ENCODE measurements at places on chromosomes 7 and 10.

DNA sequence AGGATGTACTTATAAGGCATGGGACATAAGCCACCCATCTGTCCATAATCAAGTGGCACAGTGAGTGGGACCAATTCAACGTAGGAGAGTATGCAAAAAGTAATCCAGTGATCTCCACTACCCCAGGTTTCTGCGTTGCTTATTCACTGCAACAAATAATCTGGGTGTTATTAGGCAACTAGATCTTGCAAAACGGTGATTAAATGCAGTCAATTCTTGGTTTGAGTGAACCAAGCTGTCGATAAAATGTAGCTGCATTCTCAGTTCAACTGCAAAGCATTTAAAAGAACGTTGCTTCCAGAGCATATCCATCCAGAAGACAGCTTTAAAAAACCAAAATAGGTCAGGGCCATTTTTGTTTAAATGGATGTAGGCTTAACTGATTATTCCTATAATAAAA lies 5.0 kb downstream of the LSMEM1 start:
- H3K27ac ChIP-seq: no peak overlapping the region
- no peak for DNase-seq
- H3K27me3 ChIP-seq: no peaks in the 10 kb centered on the region
- H3K4me1 ChIP-seq: peaks cover 7% of the 10 kb centered on the region
- H3K36me3 ChIP-seq: no peaks in the 10 kb centered on the region

GRCh38 chr10:67612577-67613537 lies 83.1 kb downstream of the CTNNA3 start:
- peak overlapping the region; percentile 81 for H3K27ac ChIP-seq
- peaks cover 9% of the 10 kb centered on the region for H3K36me3 ChIP-seq
- peaks cover 24% of the 10 kb centered on the region for H3K27me3 ChIP-seq
- H3K4me1 ChIP-seq: peaks cover 24% of the 10 kb centered on the region
- H3K4me3 ChIP-seq: peak overlapping the region; percentile 9
- DNase-seq: peak; percentile 77

DNA sequence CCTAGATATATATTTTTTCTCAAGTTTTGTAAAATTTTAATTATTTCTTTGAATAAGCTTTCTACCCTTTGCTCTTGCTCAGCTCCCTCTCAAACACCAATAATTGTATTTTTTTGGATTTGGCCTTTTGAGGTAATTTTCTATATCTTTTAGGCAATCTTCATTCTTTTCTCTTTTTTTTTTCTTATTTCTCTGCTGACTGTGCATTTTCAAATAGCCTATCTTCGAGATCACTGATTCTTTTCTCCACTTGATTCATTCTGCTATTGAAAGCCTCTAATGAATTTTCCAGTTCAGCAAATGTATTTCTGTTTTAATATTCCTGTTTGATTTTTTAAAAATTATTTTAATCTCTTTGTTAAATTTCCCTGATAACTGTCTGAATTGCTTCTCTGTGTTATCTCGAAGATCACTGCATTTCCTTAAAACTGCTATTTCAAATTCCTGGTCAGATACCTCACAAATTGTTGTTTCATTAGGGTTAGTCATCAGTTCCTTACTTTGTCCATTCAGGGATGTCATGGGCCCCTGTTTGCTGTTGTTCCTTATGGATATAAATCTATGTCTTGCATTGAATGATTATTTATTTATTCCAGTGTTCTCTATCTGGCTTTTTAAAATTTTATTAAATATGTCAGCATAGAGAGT lies 100.1 kb upstream of the UNC5B start:
- DNase-seq: no peak
- no peak overlapping the region for H3K27ac ChIP-seq
- H3K36me3 ChIP-seq: peaks cover 3% of the 10 kb centered on the region
- H3K27me3 ChIP-seq: peaks cover 21% of the 10 kb centered on the region
- H3K4me1 ChIP-seq: no peaks in the 10 kb centered on the region
- no peak overlapping the region for H3K4me3 ChIP-seq

DNA sequence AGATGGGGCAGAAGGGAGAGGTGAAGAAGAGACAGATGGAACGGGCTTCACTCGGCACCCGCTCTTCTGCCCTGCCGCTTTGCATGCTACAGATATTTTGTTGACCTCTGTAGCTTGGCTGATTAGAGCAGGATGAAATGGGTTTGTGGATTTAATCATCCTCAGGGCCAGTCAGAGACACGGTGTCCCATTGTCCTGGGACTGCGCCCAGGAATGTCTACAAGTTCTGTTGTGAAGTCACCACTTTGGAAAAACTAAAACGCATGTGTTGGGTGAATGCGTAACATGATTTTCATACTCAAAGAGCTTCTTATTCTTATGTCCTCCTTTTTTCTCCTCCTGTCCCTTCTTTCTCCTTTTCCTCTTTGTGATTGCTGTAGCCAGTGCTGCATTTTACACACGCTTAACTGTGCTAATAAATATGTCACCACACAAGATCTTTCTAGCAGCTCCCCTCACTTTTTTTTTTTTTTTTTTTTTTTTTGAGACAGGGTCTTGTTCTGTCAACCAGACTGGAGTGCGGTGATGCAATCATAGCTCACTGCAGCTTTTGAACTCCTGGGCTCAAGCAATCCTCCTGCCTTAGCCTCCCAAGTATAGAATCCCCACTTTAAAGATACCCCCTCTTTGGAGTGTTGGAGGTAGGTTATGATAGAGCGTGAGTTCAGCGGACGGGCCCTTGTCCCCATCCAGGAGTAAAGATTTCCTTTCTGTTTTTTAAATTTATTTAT lies 3.4 kb downstream of the CPA4 start:
- H3K36me3 ChIP-seq: no peaks in the 10 kb centered on the region
- H3K27ac ChIP-seq: peak overlapping the region; percentile 25
- H3K27me3 ChIP-seq: no peaks in the 10 kb centered on the region
- H3K4me3 ChIP-seq: no peak overlapping the region
- H3K4me1 ChIP-seq: no peaks in the 10 kb centered on the region

- no peak overlapping the region for H3K27ac ChIP-seq
- DNase-seq: peak; percentile 39
- H3K4me3 ChIP-seq: no peak overlapping the region
These were observed 56.9 kb downstream of the NEUROG3 start for GRCh38 chr10:69516316-69516715.

DNA sequence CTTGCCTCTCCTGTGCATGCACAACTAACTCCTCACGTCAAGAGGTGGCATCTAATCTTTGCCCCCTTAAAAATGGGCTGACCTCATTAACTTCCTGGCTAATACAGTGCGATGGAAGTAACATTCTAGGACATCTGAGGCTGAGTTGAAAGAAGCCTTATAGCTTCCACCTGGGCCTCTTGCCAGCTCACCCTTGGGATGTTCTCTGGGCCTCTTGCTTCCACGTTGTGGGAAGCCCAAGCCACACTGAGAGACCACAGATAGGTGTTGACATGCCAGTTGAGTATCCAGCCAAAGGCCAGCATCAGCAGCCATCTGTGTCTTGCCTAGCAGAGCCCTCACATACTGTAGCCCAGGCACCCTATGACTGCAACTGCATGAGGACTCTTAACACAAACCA lies 60.8 kb upstream of the GDF10 start:
- H3K27ac ChIP-seq: no peak overlapping the region
- peaks cover 9% of the 10 kb centered on the region for H3K4me1 ChIP-seq
- DNase-seq: no peak
- H3K36me3 ChIP-seq: no peaks in the 10 kb centered on the region

- H3K4me3 ChIP-seq: no peak overlapping the region
- peaks cover 8% of the 10 kb centered on the region for H3K4me1 ChIP-seq
- H3K36me3 ChIP-seq: peaks cover 65% of the 10 kb centered on the region
- H3K27ac ChIP-seq: no peak overlapping the region
- no peaks in the 10 kb centered on the region for H3K27me3 ChIP-seq
These were observed 52.1 kb downstream of the TRRAP start for GRCh38 chr7:98930464-98930863.

GRCh38 chr7:27863880-27864279 lies 123.9 kb downstream of the TAX1BP1 start:
- no peak overlapping the region for H3K4me3 ChIP-seq
- no peak overlapping the region for H3K27ac ChIP-seq
- no peak for DNase-seq
- peaks cover 10% of the 10 kb centered on the region for H3K4me1 ChIP-seq
- H3K27me3 ChIP-seq: no peaks in the 10 kb centered on the region
- H3K36me3 ChIP-seq: no peaks in the 10 kb centered on the region

DNA sequence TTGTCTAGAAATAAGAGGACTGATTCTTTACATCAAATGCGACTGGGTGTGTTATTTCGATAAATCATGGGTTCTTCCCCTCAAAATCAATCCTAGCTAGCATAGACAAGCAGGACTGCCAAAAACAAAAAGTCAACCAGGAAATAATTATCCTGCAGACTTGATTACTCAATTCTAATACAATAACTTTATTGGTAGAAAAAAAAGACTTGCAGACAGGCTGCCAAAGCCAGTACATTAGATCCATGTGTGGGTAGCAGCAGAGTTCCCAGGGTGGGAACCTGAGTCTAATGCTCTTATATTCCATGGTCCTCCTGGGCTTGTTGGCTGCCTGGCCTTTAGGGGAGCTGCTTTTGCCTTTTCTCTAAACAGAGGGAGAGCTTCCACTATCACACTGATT lies 7.8 kb downstream of the AFAP1L2 start:
- no peak overlapping the region for H3K27ac ChIP-seq
- H3K4me1 ChIP-seq: peaks cover 21% of the 10 kb centered on the region
- DNase-seq: no peak
- no peaks in the 10 kb centered on the region for H3K36me3 ChIP-seq

DNA sequence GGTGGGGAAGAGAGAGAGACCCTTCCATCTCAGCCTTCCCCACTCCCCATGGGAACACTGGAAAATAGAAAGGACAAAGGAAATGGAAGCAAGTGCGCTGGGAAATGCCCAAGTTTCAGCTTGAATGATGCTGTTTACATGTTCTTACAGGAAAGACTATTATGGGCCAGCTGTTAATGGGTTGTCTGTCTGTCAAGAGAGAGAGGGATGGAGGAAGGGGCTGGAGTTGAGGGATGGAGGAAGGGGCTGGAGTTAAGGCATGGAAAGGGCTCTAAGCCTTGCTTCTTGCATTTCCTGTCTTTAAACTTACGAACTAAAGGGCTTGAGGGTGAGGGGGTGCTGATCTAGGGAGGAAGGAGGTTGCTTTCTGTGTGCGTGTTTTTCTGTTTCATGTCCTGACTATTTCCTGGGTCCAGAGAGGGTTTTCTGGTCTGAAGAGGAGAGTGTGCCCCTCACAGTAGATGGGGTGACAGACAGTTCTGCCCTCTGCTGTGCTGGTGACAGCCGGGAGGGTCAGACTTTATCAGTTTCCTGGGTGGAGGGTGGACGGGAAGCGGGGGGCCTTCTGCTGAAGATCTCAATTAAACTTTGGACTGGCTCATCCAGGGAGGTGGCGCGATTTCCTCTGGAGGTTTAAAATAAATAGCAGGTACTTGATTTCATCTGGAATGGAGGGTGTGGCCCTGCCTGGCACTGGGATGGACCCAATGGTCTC lies 30.5 kb downstream of the GRK5 start:
- H3K4me1 ChIP-seq: peaks cover 38% of the 10 kb centered on the region
- peak overlapping the region; percentile 28 for H3K27ac ChIP-seq
- H3K27me3 ChIP-seq: no peaks in the 10 kb centered on the region
- H3K36me3 ChIP-seq: peaks cover 4% of the 10 kb centered on the region
- no peak for DNase-seq

- peaks cover 2% of the 10 kb centered on the region for H3K27me3 ChIP-seq
- H3K4me1 ChIP-seq: peaks cover 36% of the 10 kb centered on the region
- peaks cover 3% of the 10 kb centered on the region for H3K36me3 ChIP-seq
- DNase-seq: no peak
- no peak overlapping the region for H3K4me3 ChIP-seq
These were observed 148.7 kb upstream of the RSU1 start for GRCh38 chr10:16965740-16966447.

DNA sequence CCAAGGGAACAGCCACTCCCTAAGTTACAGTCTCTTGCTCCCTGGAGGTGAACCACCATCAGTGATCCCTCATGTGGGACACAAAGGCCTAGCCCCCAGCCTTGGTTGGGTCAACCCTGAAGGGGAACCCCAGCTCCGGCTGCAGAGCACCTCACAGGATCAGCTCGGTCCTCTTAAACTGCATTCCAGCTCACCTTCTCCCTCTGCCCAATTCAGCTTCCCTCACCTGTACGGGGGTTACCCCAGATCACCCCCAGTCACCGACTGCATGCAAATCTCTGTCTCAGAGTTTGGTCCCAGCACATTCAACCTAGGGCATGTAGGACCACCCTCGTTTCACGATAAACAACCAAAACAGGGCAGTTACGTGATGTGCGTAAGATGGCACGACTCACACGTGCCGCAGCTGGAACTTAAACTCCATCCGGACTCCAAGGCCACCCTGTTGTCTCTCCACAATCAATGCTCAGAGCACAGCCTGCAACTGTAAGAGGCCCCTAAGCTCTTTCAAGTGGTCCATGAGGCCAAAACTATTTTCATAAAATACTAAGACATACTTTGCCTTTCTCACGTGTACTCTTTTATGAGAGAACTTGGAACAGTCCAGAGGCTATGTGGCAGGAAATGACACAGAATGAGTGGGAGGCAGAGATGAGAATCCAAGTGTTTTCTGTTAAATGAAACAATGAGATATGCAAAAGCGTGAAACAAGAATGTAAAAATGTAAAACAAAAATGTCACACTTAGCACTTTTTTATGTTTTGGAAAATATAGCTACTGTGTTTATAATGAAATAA lies 285.2 kb downstream of the PTPRN2 start:
- H3K4me1 ChIP-seq: no peaks in the 10 kb centered on the region
- H3K27ac ChIP-seq: no peak overlapping the region
- H3K4me3 ChIP-seq: no peak overlapping the region
- H3K36me3 ChIP-seq: no peaks in the 10 kb centered on the region

DNA sequence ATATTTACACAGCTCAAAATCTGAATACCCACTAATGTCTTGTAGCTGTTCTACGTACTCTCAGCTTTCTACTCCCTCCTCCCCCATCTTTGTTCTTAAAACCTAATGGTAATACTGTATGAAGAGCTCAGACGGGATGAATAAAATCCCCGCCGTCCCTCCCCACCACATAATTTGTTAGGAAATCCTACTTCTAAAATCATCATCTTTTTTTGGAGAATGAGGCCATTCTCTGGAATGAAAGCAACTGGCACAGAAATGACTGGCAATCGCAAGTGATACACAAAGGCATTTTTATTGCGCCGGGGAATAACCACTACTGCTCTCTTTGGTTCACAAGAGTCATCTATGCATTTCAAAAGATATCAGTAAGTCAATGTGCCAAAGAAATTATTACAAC lies 27.3 kb downstream of the SLC35B4 start:
- no peak for DNase-seq
- H3K27me3 ChIP-seq: no peaks in the 10 kb centered on the region
- no peak overlapping the region for H3K4me3 ChIP-seq
- H3K4me1 ChIP-seq: no peaks in the 10 kb centered on the region
- H3K36me3 ChIP-seq: peaks cover 5% of the 10 kb centered on the region

DNA sequence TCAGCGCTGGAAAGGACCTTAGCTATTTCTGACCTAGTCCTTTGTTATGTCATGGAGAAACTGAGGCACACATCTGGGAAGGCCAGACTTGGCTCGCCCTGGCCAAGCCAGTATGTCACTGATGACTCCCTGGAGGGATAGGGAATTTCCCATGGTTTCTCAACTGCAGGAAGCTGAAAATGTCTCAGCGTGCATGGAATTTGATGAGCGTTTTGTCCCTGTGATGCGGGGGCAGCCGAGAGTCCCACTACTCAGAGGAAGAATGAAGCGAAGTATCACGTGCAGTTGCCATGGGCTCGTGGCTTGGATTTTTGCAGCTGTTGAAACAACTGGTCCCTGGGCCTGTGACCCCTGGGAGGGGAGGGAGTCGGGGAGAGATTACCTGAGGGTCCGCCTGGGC lies 44.8 kb downstream of the CLIP2 start:
- H3K27me3 ChIP-seq: no peaks in the 10 kb centered on the region
- no peak for DNase-seq
- H3K4me1 ChIP-seq: no peaks in the 10 kb centered on the region

GRCh38 chr10:132397671-132398565 lies 918 bp downstream of the PWWP2B start:
- DNase-seq: peak; percentile 31
- no peaks in the 10 kb centered on the region for H3K27me3 ChIP-seq
- H3K27ac ChIP-seq: peak overlapping the region; percentile 84
